Right renal cortex interstitium (tissue), 3 donors: ENCODE measurements at places on chromosomes 1 and 21. TPM values are rescaled to one million over a fixed set of nuclear protein-coding genes. Genes with fewer than 3 reads are reported as not detected.

DNA sequence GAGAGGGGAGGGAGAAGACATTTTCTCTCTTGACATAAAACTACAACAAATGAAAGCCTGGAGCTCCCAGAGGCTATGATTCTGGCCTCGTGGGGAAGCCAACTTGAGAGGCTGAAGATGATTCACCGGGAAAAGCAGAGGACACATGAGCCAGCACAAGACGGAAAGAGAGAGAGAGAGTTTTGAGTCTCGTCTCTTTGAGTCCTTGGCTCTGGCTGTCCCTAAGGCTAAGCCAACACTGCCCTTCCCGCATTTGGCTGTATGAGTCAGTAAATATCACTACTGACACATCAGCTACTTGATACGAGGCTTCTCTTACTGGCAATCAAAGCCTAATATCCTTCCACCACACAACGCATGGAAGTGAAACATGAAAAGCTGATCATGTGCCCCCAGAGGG is 95.5 kb downstream of the GRIK3 start:
- no peak for DNase-seq

GRCh38 chr1:157580179-157580827 is 17.6 kb downstream of the FCRL4 start:
- DNase-seq, result peak; percentile 31

- no peak for DNase-seq
Measured at GRCh38 chr1:85342207-85342606, 65.8 kb upstream of the BCL10 start.

Gene CD48
- polyA plus RNA-seq, result 2.3 TPM

GRCh38 chr1:56326056-56326455 is 253.3 kb downstream of the PLPP3 start:
- no peak for DNase-seq

DNA sequence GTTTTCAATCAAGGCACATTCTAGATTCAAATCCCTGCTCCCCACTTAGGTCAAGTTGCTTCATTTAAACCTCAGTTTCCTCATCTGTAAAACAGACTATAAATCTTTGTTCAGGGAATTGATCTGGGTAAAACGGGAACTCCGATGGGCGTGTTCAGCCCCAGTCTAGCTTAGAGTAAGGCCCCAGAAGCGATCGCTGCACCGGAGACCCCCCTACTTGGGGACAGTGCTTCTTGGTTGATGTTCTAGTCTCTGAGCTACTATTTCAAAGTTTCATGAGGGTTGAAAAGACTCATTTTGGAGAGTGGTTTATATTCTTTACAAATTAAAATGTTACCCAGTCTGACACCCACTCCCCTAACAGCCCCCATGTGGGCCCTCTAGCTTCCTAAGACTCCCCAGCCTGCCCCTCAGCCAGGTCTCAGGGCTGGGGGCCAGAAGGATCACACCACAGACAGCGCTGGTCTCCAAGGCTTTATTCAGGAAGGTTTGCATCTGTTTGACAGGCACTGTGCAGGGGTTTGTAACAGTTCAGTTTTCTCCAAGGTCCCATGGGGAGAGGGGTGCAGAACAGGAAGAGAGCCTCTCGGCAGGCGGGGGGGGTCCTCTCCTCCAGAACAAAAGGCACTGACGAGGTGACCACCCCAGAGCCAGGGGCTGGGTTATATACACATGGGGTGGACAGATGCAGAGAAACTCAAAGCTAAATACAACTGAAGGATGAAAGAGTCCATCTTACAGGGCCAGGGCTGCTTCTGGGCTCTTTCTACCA is 82.9 kb downstream of the STUM start:
- no peak for DNase-seq

GRCh38 chr1:188958461-188959115 is 1519.1 kb downstream of the BRINP3 start:
- DNase-seq, result no peak

Gene AKR1A1
- polyA plus RNA-seq, result 287 TPM

DNA sequence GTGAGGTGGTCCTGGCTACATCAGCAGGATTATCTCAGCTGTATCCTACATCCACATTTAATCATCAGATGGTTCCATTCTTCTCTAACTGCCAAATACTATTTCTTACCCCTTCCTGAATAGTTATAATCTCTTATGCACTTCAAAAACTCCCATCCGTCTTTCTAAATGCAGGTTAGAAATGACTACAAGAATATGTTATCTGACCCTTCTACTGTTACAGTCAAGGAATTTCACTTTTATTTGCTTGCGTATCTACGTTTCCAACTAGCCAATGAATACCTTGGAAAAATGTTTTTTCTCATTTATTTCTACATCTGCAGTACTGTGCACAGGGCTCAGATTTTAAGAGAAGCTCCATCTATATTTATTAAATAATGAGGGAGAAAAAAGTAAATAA is 709.9 kb downstream of the KCNT2 start:
- DNase-seq, result no peak

Gene NBPF6
- not detected for polyA plus RNA-seq

DNA sequence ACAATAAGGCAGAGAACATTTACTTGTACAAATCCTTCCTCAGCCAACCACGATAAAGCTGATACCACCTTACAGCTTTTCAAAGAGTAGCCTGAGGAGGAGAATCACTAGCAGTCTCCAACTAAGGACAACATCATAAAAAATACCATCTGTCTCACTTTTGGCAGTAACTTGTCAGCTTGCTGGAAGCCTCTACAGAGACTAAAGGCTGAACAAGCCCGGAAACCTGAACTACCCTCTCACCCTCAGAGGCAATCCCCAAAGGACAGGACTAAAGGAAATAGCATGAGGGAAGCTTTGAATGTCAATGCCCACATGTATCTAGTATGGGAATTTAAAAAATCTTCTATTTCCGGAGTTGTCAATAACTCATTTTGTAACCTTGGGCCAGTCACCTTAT is 10.6 kb downstream of the SRSF4 start:
- DNase-seq, result no peak

Gene PRKCZ
- 35.1 TPM for polyA plus RNA-seq

Gene OR2AK2
- polyA plus RNA-seq, result not detected

GRCh38 chr1:113253187-113253586 is 137.1 kb upstream of the MAGI3 start:
- DNase-seq, result no peak

Gene NEGR1
- polyA plus RNA-seq, result 2.9 TPM

DNA sequence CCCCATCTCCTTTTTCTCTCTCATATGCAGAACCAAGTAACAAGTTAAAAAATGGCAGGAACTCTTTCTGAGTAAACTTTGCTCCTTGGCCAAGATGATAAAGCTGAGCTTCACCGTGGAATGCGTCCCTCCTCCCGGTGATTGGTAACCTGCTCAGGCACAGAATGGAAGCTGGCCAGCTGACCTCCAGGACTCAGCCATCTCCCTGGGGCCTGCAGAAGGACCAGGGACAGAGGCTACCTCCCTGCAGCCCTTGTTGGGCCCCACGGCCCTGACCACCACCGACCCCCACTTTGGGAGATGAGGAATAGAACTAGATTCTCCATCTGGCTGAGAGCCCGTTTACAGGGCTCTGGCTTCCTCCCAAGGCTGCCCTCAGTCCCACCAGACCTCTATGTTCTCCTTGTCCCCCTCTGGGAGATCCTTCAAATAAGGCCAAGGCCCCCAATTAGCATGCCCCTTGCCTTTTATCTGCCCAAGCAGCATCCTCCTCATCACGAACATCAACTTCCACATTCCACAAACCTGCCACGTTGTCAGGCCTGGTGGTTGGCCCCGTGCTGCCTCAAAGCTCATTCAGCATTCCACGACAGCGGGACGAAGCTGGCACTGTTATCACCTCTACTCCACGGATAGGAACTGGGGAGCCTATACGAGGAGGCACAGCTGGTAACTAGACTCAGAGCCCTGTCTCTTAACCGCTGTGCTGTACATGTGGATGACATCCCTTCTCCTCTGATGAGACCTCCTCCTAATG is 74.2 kb downstream of the CD34 start:
- DNase-seq, result no peak

DNA sequence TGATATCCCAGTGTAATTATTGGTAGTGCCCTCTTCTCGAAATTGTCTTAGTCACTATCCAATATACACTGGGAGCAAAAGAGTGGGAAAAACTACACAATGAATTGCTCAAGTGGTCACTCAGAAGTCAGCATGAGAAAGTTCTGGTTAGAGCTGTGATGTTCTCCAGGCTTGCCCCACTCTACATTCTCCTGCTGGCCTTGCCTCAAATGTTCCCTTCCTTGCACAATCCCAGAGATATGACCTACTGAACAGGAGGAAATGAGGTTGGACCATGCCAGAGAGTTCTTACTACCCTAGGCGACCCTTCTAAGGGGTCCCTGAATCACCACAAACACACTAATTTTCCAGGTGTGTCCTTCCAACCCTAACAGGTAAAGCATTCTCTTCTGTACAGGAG is 40.8 kb downstream of the GLUL start:
- no peak for DNase-seq

- no peak for DNase-seq
Measured at GRCh38 chr1:22018583-22019559, 17.4 kb downstream of the CELA3A start.

Gene UBE2U
- polyA plus RNA-seq, result not detected

Gene PRDX6
- polyA plus RNA-seq, result 375 TPM

Gene RBP7
- polyA plus RNA-seq, result 29.2 TPM

Gene S100A7
- polyA plus RNA-seq, result not detected

Gene ARHGAP30
- polyA plus RNA-seq, result 1.9 TPM

DNA sequence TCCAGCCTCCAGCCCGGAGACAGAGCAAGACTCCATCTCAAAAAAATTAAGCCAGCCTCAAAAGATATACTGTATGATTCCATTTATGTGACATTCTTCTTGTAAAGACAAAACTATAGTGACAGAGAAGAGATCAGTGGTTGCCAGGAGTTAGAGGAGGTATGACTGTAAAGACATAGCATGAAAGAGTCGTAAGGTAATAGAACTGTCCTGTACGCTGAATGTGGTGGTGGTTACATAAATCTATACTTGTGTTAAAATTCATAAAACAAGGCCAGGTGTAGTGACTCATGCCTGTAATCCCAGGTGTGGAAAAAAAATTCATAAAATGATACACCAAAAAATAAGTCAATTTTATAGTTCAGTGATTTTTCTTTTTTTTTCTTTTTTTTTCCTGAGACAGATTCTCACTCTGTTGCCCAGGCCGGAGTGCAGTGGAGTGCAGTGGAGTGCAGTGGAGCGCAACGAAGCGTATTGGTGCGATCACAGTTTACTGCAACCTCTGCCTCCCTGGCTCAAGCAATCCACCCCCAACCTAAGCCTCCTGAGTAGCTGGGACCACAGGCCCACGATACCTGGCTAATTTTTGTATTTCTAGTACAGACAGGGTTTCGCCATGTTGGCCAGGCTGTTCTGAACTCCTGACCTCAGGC is 84.9 kb upstream of the CXADR start:
- DNase-seq, result no peak

- no peak for DNase-seq
Measured at GRCh38 chr1:45518910-45519309, 2.8 kb downstream of the PRDX1 start.

DNA sequence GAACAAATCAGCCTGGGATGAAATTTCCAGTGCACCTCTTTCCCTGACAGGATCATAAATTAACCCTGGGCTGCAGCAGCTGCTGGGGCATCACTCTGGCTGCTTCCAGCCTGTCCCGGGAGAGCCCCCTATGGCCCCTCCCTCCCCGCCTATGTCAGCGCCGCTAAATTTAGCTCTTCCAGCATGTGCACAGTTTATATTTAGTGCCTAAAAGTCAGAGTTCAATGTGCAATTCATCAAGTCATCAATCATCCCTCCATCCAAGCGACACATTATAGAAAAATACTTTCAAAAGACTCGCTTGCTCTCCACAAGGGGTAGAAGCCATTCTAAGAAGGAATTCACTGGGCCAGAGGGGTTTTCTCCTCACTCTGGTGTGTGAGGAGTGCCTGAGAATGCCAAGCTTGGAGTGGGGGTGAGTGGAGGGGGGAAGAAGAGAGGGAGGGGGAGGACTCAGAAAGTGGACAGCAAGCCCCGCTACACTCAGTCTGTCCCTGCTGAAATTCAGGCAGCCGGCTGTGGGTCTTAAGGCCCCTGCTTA is 37.4 kb downstream of the XCL1 start:
- peak; percentile 65 for DNase-seq

Gene ACTL8
- polyA plus RNA-seq, result not detected

- no peak for DNase-seq
Measured at GRCh38 chr1:2945821-2946231, 75.4 kb upstream of the ACTRT2 start.

GRCh38 chr1:68269637-68270430 is 37.5 kb upstream of the WLS start:
- no peak for DNase-seq

DNA sequence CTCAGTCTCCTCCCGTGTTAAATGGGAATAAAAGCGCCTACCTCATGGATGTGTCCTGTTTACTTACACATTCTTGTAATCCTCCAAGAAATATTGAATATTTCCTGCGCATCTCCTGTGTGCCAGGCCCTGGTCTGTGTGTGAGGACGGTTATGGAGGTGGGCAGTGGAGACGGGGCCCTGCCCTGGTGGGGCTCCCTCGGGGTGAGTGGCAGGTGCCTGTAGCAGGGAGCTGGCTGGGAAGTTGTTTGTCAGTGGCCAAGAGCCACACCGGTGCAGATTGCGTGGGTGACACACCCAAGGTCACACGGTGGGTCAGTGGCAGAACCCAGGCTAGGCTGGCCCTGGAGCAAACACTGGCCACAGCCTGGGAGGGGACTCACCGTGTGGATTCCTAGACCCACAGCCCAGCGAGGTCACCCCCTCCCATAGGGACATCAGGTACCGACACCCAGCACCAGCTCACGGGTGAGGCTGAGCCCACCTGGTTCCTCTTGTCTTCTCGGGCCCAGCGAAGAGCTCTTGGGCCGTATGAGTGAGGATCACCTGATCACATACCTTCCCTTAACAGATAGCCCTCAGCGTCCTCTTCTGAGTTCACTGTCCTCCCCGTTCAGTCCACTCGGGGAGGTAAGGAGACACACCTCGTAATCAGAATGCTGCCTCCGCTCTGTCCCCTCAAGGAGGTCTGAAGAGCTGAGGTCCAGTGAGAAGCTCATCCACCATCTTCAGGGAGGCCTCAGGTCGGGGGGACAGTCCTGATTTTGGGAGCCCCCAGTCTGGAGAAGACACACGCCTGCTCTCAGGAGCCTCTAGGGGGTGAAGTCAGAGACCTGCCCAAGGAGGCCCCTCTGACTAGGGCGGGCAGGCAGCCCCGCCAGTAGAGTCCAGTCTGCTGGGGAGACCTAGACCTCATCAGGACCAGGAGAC is 349.6 kb downstream of the MATN1 start:
- no peak for DNase-seq

DNA sequence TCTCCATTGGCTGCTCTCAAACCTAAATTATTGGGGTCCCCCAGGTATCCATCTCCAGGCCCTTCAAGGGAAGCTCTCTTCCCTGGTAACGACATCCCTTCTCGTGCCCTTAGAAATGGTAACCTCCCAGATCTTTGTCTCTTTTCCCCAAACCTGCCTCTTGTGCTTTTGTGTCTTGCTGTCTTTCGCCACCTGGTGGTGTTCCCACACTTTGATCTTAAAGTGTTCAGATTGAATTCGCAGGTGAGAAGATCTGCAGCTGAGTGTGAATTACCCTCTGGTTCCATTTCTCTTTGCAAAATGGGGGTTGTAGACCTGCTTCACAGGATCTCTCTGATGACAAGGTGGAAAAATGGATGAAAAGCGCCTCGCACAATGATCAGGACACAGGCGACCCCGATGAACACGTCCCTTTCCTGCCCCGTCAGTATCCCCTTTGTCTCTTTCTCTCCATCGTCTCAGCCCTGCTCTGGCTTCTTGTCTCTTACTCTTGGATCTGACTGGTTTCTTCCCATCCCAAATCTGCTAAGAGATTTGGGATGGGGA is 53.1 kb downstream of the DOP1B start:
- no peak for DNase-seq

Gene SLAMF1
- 0.10 TPM for polyA plus RNA-seq

Gene PSMB2
- polyA plus RNA-seq, result 83.9 TPM
